ENCODE measurements at places on chromosomes 7 and 10. TPM values are rescaled to one million over a fixed set of nuclear protein-coding genes. Genes with fewer than 3 reads are reported as not detected.

DNA sequence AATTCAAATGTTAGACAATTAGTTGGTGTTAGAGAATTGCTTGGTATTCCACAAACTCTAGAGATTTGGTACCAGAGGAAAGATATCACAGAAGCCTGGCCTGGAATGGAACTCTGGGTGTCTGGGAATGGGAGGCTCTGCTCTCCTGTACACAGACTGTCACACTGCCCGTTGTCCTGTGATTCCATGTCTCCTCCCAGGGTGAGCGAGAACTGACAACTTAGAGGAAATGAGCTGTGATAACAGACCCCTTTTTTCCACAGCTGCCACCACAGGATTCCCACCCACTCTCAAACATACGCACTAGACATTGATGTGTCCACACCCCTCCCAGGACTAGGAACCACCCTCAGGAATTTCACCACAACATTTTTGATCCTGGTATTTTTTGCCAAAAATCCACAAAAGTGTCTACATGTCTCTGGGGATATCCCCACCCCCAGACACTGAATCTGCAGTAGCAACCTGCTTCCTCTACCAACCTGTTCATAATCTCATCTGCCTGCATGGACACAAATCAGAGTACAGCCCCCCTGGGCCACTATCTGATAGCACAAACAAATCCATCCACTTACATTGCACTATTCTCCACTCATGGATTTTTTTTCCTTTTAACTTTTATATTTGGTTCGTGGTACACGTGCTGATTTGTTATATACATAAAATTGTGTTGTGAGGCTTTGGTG, 4.7 kb downstream of the ZNF273 start:
- peaks cover 3% of the 10 kb centered on the region for H3K4me1 ChIP-seq
- no peak for DNase-seq

GRCh38 chr7:140214075-140214684, 37.4 kb upstream of the KDM7A start:
- H3K36me3 ChIP-seq: no peaks in the 10 kb centered on the region
- peaks cover 2% of the 10 kb centered on the region for H3K27me3 ChIP-seq
- H3K4me3 ChIP-seq: no peak overlapping the region
- H3K27ac ChIP-seq: peak overlapping the region; percentile 80

The OR2A5 gene
- total RNA-seq: not detected

DNA sequence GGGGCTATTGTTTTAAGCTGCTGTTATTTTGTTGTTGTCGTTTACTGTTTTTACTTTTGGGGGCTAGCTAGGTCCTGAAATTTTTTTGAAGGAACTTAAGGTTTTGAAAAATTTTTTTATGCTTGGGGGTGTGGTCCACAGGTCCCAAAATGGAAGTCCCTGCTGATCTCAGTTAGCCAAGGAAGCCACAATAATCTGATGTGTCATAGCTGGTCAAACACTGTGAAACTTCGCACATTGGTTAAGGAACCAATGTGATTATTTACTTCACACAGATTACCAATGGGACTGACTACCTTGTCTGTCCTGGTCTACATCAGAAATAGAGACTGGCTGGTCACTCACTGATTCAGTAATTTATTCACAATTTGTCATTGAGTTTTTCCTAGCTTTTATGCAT, 29.5 kb upstream of the HYCC1 start:
- H3K27me3 ChIP-seq: no peaks in the 10 kb centered on the region
- no peak overlapping the region for H3K4me3 ChIP-seq
- no peak for DNase-seq
- H3K36me3 ChIP-seq: no peaks in the 10 kb centered on the region

GRCh38 chr7:49400891-49401550, 372.4 kb upstream of the VWC2 start:
- no peak overlapping the region for H3K4me3 ChIP-seq
- no peak overlapping the region for H3K27ac ChIP-seq
- no peaks in the 10 kb centered on the region for H3K36me3 ChIP-seq
- no peak for DNase-seq
- peaks cover 3% of the 10 kb centered on the region for H3K4me1 ChIP-seq

The PCDH15 gene
- total RNA-seq: not detected

GRCh38 chr10:110181911-110182310, 25.5 kb upstream of the MXI1 start:
- no peaks in the 10 kb centered on the region for H3K36me3 ChIP-seq
- no peaks in the 10 kb centered on the region for H3K27me3 ChIP-seq
- H3K4me1 ChIP-seq: no peaks in the 10 kb centered on the region
- H3K27ac ChIP-seq: no peak overlapping the region

DNA sequence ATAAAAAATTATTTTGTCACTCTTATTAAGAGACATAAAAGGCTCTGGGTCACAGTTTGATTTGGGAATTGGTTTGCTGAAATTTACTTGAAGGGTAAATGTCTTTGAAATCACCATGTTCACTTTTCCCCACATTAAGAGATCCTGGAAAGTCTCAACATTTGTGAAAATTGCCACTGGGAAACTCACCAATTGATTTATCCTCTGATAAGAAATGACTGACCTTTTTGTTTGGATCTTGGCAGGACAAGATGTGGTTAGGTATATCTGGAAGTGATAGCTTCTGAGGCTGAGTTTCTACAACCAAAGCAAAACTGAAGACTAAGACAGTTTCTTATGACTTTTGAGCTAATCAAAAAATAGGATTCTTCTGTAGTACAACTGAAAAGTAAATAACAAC, 107.1 kb upstream of the TMEM106B start:
- DNase-seq: no peak
- no peak overlapping the region for H3K4me3 ChIP-seq
- no peaks in the 10 kb centered on the region for H3K4me1 ChIP-seq
- H3K27me3 ChIP-seq: no peaks in the 10 kb centered on the region

DNA sequence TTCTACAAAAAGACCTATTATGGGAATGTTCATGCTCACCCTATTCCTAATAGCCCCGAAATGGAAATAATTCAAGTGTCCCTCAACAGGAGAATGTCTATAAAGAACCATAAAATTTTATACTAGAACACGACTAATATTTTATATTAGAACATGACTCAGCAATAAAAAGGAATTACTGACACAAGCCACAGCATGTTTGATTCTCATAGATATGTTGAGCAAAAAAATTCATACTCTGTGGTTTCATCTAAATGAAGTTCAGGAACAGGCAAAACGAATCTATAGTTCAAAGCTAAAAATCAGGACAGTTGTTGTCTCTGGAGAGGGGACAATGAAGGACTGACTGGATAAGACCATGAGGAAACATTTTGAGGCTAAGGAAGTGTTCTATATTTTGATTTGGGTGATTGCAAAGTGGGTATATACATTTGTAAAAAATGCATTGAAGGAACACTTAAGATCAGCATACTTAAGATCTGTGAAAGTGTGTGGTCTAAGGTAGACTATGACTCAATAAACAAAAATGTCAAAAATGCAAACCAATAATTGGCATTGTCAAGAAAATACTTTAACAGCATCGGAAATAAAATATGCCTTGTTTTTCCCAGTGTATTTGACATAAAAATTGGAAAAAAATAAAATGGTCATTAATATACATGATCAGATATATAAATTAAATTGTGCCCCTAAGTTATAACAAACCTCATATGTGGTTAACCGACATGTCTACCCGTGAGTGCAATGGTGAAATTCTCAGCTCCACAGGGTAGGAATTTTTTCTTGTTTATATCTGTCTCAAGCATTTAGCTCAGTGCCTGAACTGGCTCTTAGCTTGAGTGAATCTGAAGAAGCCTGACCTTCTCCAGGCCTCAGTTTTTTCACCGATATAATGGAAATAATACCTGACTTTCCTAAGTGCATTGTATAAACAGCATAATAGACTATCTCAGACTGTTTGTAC, 124.9 kb upstream of the CTTNBP2 start:
- no peak overlapping the region for H3K27ac ChIP-seq
- no peak overlapping the region for H3K4me3 ChIP-seq
- H3K36me3 ChIP-seq: no peaks in the 10 kb centered on the region
- H3K27me3 ChIP-seq: no peaks in the 10 kb centered on the region
- DNase-seq: no peak

The FGL2 gene
- total RNA-seq: 1.9 TPM
